Activated T-helper 1 cell treated with anti-CD3 and anti-CD28 coated beads, Interleukin-12 subunit alpha, Interleukin-12 subunit beta, Interleukin-2, Interleukin-4 antibody, amounts not matched to agents 30 ng/mL and 10 ng/mL and 1 ng/mL, durations not matched to agents 14 hours and 24 hours and 36 hours (primary cell): ENCODE measurements at places on chromosomes 3 and 15. TPM values are rescaled to one million over a fixed set of nuclear protein-coding genes. Genes with fewer than 3 reads are reported as not detected.

- DNase-seq, result no peak
These were observed 140.6 kb downstream of the HCN4 start for GRCh38 chr15:73228128-73228646.

DNA sequence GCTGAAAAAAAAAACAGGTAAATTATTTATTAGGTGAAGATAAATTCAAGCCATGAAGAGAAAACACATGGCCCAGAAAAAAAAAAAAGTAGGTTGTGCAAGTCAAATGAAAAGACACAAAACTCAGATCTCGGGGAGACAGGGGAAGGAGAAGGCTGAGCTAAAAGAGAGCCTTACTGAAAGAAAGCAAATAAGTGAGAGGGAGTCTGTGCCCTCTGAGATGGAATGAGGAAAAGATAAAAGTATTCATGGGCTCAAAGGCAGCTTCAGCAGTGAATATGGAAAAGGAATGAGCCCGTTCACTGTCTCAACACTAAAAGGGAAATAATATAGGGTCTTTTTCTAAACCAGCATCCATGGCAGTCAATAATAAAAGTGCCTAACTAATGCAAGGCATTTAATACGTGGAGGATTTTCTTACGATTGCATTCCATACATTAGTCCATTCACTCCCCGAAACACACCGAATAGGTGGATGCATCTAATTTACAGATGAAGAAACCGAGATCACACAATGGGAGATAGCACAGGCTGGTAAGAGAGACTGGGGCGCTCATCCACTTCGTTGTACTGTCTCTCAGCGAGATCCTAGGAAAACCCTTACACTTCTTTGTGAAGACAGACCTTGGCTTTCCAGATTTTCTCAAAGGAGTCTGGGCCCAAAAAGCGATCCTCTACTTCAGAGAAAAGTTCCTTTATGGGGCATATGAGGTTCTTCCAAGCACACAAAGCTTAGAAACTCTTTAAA is 1.1 kb downstream of the TFDP2 start:
- DNase-seq, result no peak

- no peak for DNase-seq
These were observed 224.0 kb upstream of the RGMA start for GRCh38 chr15:93312891-93313486.

Gene SLITRK3
- total RNA-seq, result not detected in 2 replicates

- no peak for DNase-seq
These were observed 5.2 kb downstream of the SLC49A4 start for GRCh38 chr3:122800031-122800430.

GRCh38 chr15:75058127-75058905 is 34.9 kb downstream of the PPCDC start:
- no peak for DNase-seq

Gene TRIM69
- 43.8 and 46.4 TPM in 2 replicates for total RNA-seq

DNA sequence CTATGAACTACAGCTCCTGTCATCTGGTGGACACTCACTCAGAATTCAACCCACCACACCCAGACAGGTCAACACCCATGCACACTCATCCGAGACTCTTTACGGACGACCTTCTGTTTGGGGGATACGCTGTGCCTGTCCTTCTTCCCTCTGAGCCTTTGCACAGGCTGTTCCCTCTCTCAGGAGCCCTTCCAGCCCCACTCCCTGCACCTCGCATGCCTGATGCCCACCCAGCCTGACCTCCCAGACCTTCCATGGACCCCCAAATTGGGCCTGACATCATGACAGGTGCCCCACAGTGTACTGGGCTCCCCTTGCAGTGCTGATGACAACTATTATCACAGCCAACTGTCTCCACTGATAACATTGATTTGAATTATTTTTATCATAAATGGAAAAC is 135.8 kb downstream of the NSMCE3 start:
- no peak for DNase-seq
